ENCODE measurements at places on chromosomes 1 and 21.

GRCh38 chr1:4003846-4004505 is 103.9 kb upstream of the C1orf174 start:
- H3K27me3 ChIP-seq = no peaks in the 10 kb centered on the region
- DNase-seq = no peak
- H3K27ac ChIP-seq = no peak overlapping the region
- H3K36me3 ChIP-seq = no peaks in the 10 kb centered on the region
- no peaks in the 10 kb centered on the region for H3K4me1 ChIP-seq

DNA sequence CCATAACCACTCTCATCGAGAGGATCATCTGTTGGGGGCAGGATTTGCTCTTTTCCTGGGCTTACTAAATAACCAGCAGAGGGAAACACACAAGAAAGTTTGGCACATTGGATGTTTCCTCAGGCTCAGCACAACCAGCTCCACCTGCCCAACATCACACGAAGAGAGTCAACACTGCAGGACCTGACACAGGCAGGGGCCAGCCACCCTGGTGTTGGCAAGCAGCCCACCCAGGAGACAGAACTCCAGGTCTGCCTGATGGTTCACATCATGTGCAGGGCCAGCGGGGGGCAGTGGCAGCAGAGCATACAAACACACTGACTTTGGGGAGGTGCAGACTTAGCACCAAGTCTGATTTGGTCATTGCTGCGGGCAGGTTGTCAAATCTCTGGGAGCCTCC is 182.3 kb upstream of the GALNT2 start:
- no peaks in the 10 kb centered on the region for H3K4me1 ChIP-seq
- no peaks in the 10 kb centered on the region for H3K27me3 ChIP-seq
- no peak for DNase-seq
- no peak overlapping the region for H3K27ac ChIP-seq

GRCh38 chr21:38243732-38244406 is 12.9 kb upstream of the KCNJ15 start:
- no peaks in the 10 kb centered on the region for H3K36me3 ChIP-seq
- no peak overlapping the region for H3K4me3 ChIP-seq
- H3K27me3 ChIP-seq = no peaks in the 10 kb centered on the region
- no peak for DNase-seq
- no peaks in the 10 kb centered on the region for H3K4me1 ChIP-seq

GRCh38 chr1:202235856-202236837 is 42.5 kb downstream of the LGR6 start:
- H3K4me3 ChIP-seq = no peak overlapping the region
- H3K4me1 ChIP-seq = no peaks in the 10 kb centered on the region
- no peaks in the 10 kb centered on the region for H3K36me3 ChIP-seq
- no peak overlapping the region for H3K27ac ChIP-seq
- peak; percentile 52 for DNase-seq
- peaks cover 24% of the 10 kb centered on the region for H3K27me3 ChIP-seq

GRCh38 chr1:203278082-203278884 is 27.0 kb upstream of the BTG2 start:
- no peaks in the 10 kb centered on the region for H3K27me3 ChIP-seq
- peaks cover 69% of the 10 kb centered on the region for H3K4me1 ChIP-seq
- H3K27ac ChIP-seq = peak overlapping the region; percentile 95
- peak; percentile 91 for DNase-seq
- no peaks in the 10 kb centered on the region for H3K36me3 ChIP-seq
- no peak overlapping the region for H3K4me3 ChIP-seq
